Fibroblast of the aortic adventitia (primary cell): ENCODE measurements at places on chromosomes 16 and 17.
A peak's percentile ranks its signal among the peaks of the same experiment; 100 is the strongest.

DNA sequence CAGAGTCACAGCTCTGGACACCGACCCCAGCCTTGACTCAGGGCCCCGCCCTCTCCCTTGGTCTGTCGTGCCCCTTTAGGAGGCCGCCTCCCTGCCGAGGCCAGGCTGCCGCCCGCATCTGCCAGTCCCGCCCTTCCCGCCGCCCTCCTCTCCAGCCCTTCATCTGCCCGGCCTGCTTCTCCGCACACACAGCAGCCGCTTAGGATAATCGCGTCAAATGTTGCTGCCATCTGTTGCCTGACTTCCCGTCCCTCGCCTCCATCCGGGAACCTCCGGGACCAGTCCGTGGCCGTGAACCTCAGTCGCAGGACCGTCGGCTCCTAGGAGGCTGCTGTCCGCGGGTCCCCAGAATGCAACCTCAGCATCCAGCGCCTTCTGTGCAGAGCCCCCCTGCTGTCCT lies 11.9 kb downstream of the GSE1 start:
- no peak for DNase-seq

- peak; percentile 26 for DNase-seq
Measured at GRCh38 chr16:15052747-15053476, 3.0 kb downstream of the NTAN1 start.

GRCh38 chr16:78161023-78161729 lies 61.7 kb downstream of the WWOX start:
- no peak for DNase-seq

GRCh38 chr16:78800523-78800922 lies 701.1 kb downstream of the WWOX start:
- no peak for DNase-seq

DNA sequence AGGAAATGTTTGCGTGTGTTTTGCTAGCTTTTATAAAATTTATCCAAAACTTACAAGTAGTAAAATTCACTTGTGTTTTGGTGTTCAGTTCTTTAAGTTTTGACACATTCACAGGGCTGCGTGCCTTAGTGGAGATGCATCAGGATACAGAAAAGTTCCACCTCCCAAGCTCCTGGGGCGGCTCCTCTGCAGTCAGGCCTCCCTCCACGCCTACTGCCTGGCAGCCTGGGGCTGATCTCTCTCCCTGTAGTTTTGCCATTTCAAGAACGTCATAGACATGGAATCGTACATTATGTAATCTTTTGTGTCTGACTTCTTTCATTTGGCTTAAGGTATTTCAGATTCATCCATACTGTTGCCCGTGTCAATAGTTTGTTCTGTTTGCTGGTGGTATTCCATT lies 27.2 kb upstream of the IRF8 start:
- peak; percentile 10 for DNase-seq

DNA sequence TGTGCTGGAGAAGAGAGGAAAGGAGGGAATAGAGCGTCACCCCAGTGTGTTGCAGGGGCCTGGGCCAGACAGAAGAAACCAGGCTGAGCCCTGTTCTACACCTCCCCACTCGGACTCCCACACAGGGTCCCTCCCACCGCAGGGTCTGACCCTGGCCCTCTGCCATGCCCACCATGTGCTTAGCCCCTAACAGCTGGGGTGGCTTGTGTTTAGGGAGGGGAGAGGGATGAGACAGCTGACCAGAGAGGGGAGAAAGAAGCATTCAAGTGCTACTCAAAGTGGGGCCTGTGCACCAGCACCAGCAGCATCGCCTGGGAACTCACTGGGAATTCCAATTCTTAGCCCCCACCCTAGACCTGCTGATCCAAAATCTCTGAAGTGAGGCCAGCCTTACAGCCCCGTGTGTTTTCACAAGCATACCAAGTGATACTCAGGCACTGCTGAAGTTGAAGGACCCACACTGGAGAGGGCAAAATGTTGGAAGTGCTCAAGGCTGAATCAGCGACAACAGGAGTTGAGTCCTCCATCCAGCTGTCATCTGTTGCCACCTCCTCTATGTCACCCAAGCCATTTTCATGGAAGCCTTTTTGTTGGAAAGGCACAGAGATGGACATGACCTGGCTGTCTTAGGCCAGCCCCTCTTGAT lies 47.0 kb downstream of the FZD2 start:
- DNase-seq = peak; percentile 30

DNA sequence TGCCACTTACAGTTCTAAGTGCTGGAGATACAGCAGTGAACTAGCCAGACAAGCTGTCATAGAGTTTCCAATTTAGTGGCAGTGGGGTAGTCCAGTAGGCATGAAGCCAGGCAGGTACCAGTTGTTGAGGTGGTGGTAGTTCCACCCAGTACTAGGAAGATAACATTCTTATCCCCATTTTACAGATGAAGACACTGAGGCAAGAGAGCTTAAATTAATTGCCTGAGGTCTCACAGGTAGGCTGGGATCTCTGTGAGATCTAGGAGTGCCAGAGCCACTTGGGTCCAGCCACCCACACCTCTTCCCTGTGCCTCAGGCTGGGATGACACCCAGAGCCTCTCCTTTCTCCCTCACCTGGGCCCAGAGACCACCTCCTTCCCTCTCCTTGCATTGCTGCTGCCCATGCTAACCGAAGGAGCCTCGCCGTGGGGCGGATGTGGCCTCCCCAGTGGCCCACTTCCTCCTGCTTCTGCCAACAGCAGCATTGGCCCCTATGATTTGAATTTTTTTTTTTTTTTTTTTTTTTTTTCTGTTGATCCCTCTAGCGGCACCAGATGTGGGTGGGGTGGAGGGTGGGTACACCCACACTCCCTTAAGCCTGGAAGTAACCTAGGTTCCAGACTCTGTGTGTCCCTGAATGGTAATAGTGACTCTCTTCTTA lies 114.0 kb downstream of the PRKCB start:
- DNase-seq = no peak

DNA sequence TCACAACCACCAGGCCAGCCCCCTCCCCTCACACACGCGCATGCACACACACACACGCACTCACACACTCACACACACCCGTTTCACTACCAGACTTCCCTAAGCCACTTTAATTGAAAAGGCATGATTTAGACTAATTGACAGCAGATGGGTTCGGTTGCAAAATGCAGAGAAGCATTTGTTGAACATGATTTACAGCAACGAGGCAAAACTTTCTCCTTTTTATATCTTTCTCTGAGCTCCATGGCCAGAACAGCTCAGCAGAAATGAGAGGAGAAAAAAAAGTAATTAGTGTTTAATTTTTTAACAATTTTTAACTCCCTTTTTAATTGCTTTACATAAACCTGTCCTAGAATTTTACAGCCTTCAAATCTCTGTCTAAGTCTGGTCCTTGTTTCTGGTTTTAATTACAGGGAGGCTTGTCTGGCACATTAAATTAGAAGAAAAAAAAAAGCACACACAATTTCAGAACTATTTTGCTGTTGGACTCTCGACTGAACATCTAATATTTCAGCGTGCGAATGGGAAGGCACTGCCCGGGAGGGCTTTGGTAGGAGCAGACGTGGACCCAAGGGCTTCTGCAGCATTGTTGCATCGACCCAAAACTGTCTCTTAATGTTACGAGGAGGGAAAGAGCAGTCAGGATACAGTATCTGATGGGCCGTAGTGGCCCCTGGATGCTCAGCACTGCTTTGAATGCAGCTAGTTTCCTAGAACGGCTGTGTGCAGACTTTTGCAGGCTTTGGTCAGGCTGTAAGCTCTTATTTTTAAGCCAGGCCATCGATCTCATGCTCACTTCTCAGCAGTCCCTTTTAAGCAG lies 255.9 kb downstream of the SOX9 start:
- peak; percentile 67 for DNase-seq

- DNase-seq = no peak
Measured at GRCh38 chr17:36124879-36125824, 21.5 kb downstream of the CCL4 start.

DNA sequence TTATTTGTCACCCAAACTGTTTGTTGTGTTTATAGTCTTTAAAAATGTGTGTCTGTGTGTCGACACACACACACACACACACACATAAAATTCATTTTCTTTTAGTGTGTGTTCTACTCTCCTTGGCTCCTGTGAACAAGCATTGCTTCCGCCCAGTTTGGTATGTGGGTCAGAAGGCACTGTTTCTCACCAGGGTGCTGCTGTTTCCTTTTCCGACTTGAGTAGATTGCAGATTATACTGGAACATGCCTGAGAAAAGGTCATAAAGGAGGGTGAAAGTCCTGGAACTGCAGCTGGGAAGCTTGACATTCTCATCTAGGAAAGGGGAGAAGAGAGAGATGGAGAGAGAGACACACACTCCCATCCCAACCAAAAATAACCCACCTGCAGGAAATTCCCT lies 330.3 kb downstream of the BCAS3 start:
- no peak for DNase-seq

- no peak for DNase-seq
Measured at GRCh38 chr17:82960419-82961271, 118.8 kb upstream of the METRNL start.

DNA sequence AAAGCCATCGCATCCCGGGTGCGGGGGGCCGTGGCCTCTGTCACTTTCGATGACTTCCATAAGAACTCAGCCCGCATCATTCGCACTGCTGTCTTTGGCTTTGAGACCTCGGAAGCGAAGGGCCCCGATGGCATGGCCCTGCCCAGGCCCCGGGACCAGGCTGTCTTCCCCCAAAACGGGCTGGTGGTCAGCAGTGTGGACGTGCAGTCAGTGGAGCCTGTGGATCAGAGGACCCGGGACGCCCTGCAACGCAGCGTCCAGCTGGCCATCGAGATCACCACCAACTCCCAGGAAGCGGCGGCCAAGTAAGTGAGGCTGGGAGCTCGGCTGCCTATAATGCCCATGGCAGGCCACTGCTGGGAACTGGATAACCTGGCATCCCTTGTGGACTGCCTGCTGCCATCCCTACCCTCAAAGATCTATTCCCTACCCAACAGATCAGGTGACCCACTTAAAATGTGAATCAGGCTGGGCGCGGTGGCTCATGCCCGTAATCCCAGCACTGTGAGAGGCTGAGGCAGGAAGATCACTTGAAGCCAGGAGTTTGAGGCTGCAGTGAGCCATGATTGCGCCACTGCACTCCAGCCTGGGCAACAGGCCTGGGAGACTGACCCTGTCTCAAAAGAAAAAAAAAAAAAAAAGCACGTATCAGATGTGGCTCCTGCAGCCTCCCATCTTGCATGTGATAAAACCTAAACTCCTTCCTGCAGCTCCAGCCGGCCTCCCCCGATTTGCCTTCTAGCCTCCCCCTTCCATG lies 18.3 kb downstream of the CDIPT start:
- peak; percentile 69 for DNase-seq

DNA sequence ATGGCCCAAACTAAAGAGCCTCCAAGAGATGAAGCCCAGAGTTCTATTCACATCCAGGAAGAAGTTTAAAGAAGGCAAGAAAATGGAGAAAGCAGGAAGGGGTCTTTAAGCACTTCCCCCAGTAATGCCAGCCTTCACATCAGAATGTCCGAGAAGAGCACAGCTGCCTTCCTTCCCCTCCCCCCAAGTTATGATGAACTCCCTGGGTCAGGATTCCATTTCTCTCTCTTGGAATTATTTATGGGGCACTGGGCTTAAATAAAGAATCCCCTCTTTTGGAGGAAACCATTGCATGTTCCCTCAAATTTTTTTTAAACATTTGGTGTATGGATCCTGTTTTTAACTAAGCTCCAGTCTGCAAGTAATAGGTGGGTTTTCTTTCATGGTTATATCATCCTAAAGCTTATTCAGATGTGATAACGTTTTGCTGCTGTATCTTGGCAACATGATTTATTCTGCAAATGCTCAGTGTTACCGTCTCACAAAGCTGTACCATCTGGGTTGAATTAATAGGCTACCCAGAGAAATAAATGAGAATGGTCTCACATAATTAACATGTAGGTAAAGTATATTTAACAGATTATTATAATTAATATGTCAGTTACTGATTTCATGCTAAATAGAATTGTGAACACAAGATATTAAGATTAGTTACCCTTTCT lies 160.9 kb upstream of the TOX3 start:
- no peak for DNase-seq

DNA sequence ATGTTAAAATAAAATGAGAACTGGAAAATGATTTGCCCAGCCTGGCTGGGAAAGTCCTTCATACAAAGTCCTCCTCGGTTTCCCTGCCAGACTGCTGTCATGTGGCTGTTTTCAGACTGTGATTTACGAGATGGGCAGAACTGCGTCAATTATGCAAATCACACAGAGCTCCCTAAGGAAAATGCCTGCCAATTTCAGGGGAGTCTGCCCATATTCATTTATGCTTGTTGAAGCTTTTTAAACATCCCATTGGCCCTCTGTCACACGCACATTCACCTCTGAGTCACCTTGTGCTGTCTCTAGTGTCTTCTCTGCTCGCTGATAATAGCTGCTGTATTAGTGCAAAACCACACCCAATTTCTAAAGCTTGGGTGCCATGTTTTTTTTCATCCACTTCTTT lies 81.7 kb upstream of the FAM20A start:
- no peak for DNase-seq

- peak; percentile 86 for DNase-seq
Measured at GRCh38 chr16:56866955-56867830, 2.2 kb downstream of the SLC12A3 start.

- peak; percentile 36 for DNase-seq
Measured at GRCh38 chr16:50152351-50152806, 727 bp upstream of the TENT4B start.

GRCh38 chr16:65012357-65012756 lies 109.5 kb downstream of the CDH11 start:
- peak; percentile 44 for DNase-seq

- peak; percentile 64 for DNase-seq
Measured at GRCh38 chr16:81544700-81545271, 100.2 kb downstream of the CMIP start.

DNA sequence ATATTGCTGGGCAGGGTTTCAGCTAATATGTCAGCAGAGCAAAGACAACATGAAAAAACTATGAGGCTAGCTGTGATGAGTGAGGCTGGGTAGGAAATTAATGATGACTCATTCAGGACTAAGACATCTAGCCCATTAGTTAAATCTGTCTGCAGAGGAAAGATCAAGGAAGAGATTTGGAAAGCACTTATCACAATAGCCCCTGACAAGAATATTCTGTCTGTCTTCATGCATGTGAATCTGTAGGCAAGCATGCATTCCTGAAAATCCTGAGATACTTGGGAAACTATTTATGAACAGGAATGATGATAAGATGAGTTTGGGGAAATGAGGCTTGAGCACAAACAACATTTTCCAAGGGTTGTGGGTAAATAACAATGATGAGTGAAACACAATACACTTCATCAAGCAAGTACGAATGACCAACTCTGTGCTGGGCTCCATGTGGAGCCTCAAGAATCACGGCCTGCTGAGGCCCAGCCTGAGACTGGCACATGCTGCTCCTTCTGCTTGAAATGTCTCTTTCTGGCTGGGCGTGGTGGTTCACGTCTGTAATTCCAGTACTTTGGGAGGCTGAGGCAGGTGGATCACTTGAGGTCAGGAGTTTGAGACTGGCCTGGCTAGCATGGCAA lies 96.5 kb upstream of the ASIC2 start:
- peak; percentile 1 for DNase-seq
